ENCODE measurements at places on chromosomes 2 and 18.

DNA sequence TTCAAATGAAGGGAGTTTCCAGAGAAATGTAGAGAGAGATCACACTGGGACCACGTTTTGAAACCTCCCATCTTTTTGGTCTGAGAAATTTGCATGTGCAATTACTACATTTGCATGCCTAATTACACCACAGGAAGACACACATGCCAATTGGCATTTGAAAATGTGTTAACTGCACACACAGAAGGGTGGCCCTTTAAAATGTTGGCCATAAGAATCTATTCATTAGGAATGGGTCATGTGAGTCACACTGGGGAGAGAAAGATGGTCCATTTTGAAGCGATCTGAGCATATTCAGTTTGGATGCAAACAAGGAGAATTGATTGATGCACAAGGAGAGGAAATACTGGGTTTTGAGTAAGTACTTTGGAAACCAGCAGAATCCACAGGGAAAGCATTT, 1407.1 kb upstream of the ACVR2A start:
- DNase-seq: no peak

GRCh38 chr2:102138331-102138730, 4.2 kb upstream of the IL1R1 start:
- no peak for DNase-seq

GRCh38 chr2:27506587-27506986, 9.9 kb downstream of the GCKR start:
- no peak for DNase-seq

DNA sequence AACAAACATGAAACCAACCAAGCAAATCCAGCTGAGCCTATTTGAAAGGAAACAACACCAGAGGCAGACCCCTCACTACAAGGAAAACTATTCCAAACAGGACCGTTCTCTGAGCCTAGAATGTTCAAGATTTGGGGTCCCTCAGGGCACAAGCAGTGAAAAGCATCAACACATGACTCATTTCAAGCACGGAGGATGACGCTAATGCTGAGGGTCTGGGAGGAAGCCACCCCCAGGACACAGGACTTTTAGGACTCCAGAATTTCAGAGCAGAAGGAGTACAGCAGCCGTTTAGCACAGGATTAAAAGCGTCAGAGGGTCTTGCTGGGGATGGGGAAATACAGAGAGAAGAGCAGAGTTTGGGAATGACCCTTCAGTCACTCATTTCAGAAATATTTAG, 168.9 kb downstream of the DLGAP1 start:
- no peak for DNase-seq

GRCh38 chr2:112239862-112240261, 15.0 kb downstream of the ZC3H8 start:
- no peak for DNase-seq

DNA sequence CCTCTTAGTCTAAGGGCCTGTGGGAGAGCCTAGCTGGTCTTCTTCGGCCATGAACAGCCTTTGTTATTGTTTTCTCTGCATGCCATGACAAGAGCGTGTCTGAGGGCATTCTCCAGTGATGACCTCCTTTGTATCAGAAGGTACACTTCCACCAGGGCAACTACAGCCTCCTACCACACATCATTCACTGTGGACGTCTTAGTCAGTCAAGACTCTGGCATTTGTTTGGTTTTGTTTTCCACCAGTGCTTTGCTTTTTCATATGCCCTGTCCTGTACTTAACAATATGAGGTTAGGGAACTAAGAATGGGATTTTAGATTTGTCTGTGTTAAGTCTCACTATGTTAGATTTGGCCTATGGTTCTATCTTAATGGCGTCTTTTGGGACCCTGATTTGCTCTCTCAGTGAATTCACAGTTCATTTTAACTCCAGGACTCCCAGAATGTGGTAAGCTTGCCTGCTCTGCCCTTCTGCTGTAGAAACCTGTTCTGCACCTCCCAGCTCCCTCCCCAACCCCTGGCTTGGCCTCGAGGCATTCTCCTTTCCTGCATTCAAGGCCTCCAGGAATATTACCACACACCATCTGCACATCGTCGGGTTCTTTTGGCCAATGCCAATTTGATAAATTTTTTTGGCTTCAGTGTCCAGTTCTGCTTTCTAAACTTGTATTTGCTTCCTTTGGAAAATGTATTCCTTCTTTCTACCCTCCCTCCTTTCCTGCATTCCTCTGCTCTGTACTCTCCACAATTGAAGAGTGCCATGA, 42.8 kb upstream of the IL1R1 start:
- no peak for DNase-seq

DNA sequence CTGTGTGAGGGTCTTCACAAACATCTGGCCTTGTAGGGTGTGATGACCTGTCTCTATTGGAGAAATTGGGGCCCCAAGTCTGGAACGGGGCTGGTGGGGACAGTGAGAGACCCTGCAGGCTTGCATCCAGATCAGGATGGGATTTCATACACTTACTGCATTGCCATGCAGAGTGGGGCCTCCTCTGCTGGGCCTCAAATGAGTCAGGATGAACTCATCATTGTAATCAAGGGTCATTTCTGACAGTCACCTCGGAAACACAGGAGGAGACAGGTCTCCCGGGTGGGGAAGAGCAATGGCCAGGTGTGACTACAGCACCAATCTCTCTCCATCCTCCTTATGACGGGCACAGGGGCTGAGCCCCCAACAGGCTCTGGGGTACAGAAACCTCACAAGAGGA, 48.1 kb upstream of the GALR1 start:
- DNase-seq: no peak

DNA sequence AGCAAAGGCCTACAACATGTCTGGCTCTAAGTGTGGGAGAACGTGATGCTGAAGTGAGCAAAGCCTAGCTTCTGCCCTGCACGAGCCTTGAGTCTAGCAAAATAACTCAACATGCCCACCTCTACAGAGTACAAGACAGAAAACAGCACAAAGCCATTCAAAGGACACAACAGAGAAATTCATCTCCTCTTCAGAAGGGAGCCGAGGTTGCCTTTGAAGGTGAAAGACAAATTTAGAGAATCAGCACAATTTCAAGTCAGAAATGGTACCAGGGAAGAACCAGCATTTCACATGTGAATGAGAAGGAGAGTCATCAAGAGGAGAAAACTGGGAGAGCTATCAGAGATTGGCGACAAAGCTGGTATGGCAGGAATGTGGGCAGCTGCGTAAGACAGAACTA, 21.7 kb upstream of the CYTIP start:
- no peak for DNase-seq

DNA sequence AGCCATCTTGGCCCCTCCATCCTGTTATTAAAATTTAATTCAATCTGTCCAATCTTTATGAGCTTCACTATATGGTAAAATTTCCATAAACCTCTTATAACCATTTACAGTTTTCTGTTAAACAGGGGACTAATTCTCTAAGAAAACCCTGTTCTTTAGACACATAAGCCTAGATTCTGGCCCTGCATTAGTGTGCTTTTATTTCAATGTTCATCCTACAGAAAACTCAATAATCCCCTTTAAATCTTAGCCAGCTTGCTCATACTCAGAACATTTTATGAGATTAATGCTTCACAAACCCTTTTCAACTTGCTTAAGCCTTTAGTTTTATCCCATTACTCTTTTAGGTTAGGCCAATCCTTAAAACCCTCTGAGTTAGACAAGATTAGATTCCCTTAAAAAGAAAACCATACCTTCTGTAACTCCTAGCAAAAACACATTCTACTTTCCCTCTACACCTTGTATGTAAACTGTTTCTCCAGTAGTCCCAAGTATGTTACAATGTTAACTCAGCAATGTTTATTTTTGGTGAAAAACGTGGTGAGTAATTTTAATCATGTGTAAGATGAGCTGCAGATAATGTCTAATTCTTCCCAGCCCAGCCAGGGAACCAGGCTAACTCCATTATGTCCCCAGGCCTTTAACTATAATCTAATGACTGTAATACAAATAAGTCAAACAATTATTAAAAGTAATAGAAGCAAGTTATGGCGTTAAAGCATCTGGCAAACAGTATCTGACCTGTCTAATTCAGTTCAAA, 1953.4 kb upstream of the LRRTM1 start:
- DNase-seq: no peak

DNA sequence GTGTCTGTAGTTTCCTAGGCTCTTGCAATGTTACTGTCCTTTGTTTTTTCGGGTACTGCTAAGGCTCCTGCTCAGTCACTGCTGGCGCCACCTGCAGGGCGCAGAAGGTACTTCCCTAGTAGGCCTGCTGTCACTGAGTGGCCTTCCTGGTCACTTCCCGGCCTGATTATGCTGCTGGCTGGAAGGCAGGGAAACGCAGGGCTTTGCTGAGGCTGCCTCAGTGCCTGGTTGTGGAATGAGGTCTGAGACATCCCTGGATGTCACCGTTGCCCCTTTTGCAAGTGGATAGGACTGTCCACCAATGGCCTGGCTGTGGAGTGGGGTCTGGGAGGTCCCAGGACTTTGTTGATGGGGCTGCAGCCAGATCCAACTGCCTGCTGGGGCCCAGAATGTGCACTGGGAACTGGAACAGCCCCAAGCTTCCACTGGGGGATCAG, 13.1 kb downstream of the DAW1 start:
- DNase-seq: peak; percentile 80

GRCh38 chr2:23633966-23634365, 249.0 kb downstream of the KLHL29 start:
- no peak for DNase-seq

- no peak for DNase-seq
Observed at GRCh38 chr2:48414980-48415835, 114.7 kb upstream of the STON1 start.

GRCh38 chr2:14543284-14543683, 89.2 kb upstream of the LRATD1 start:
- no peak for DNase-seq

DNA sequence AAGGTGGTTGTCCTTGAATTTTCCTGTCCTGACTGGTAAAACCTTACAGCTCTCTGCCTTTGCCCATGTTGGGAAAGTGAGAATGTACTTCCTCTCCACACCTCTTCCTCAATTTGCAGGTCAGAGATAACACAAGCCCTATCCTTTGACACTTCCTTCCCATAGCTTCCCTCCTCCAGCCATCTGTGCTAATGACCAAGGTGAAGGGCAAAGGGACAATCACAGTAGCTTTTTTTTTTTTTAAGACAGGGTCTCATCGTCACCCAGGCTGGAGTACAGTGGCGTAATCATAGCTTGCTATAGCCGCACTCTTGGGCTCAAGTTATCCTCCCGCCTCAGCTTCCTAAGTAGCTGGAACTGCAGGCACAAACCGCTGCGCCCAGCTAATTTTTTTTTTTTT, 24.3 kb upstream of the STPG4 start:
- no peak for DNase-seq

- DNase-seq: no peak
Observed at GRCh38 chr2:113021312-113021711, 16.1 kb downstream of the IL36A start.

- no peak for DNase-seq
Observed at GRCh38 chr2:235774153-235774870, 280.5 kb downstream of the AGAP1 start.

GRCh38 chr2:129908721-129909373, 70.6 kb upstream of the RAB6C start:
- no peak for DNase-seq

- no peak for DNase-seq
Observed at GRCh38 chr2:205047273-205047839, 502.1 kb downstream of the PARD3B start.

DNA sequence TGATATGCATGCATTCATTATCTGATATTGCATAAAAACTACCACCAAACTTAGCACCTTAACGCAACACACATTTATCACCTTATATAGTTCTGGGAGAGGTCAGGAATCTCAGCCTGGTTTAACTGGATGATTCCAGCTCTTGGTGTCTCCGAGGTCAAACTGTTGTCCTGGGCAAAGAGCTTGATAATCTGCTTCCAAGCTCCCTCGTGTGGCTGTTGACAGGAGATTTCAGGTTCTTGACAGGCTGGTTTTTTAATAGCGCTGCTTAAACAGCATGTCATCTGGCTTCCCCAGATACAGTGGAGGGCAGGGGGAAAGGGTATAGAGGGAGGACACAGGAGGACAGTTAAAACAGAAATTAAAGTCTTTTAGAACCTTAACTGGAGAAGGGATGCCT, 785.0 kb downstream of the CNTNAP5 start:
- DNase-seq: no peak

- DNase-seq: peak; percentile 76
Observed at GRCh38 chr2:105294844-105295481, 34.6 kb downstream of the TGFBRAP1 start.

DNA sequence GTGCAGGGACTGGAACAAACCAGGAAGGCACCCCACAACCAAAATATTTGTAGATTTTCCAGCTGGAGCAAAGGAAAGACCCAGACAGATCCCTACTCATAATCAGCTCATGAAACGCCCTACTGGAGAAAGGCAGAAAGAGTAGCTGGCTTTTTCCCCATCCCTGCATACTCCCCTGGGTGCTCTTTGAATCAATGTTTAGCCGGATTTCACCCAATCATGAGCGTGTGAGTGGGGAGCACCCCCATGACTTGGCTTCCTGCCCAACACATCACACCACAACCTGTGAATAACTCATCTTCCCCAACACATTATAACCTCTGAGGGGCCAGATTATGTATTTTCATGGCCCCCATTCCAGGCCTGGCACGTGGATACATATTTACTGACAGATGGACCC, 35.1 kb upstream of the SLC14A1 start:
- no peak for DNase-seq

DNA sequence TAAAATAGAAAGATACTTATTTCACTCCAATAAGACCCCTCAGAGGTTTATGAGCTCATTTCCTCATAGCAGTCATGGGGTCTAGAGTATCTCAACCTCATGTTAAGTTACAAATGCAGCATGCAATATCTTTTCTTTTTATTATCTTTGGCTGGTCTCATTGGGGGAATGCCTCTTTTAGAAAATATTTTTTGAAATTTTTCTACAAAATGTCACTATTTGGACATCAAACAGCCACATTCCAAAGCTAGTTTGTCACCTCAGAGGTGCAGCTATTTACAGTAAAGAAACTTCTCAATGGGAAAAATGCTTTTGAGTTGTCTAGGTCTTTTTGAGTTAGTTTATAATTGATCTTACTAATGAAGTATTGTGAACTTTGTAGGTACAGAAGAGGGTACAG, 370.7 kb upstream of the LRATD1 start:
- DNase-seq: no peak

DNA sequence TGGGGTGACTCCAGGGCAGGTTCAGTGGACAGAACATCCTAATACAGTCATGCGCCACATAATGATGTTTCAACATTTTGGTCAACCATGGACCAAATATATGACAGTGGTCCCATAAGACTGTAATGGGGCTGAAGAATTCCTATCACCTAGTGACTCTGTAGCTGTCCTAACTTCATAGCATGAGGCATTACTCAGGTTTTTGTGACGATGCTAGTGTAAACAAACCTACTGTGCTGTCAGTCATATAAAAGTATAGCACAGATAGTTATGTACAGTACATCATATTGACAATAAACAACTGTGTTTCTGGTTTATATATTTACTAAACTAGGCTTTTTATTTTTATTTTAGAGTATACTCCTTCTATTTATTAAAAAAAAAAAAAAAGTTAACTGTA, 87.1 kb downstream of the CACNB4 start:
- no peak for DNase-seq

- DNase-seq: no peak
Observed at GRCh38 chr2:54813584-54813983, 90.1 kb downstream of the EML6 start.

GRCh38 chr2:209907746-209908145, 94.7 kb upstream of the RPE start:
- no peak for DNase-seq

All from AG08396 (cell line).